ENCODE measurements at places on chromosomes 5 and 9.
A peak's percentile ranks its signal among the peaks of the same experiment; 100 is the strongest.

GRCh38 chr9:136925414-136926153 lies 19.0 kb downstream of the FBXW5 start:
- DNase-seq: no peak

DNA sequence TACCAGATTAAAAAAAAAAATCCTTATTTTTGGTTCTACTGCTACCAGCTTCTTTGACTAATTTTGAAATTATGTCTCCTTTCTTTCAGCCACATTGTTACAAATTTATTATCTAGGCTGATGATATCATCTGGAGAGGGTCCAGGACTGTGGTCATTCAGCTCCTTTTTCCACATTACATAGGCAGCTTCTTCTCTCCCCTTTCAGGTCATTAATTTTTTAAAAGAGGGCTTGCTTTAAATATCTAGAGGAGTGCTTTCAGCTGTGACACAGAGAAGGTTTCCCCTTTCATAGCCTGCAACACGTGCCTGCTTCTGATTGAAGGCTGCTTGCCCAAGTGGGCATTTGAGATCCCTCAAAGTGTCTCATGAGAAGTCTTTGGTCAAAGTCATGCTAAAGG lies 155.7 kb upstream of the PAPPA start:
- peak; percentile 92 for DNase-seq

GRCh38 chr5:147927901-147928300 lies 21.6 kb upstream of the C5orf46 start:
- no peak for DNase-seq

GRCh38 chr5:42349163-42349562 lies 74.1 kb upstream of the GHR start:
- DNase-seq: no peak

GRCh38 chr9:71349218-71349617 lies 227.8 kb upstream of the TRPM3 start:
- peak; percentile 44 for DNase-seq

- DNase-seq: peak; percentile 42
Observed at GRCh38 chr5:78746021-78746770, 97.6 kb upstream of the LHFPL2 start.

- no peak for DNase-seq
Observed at GRCh38 chr5:135398160-135398854, 724 bp downstream of the MACROH2A1 start.

DNA sequence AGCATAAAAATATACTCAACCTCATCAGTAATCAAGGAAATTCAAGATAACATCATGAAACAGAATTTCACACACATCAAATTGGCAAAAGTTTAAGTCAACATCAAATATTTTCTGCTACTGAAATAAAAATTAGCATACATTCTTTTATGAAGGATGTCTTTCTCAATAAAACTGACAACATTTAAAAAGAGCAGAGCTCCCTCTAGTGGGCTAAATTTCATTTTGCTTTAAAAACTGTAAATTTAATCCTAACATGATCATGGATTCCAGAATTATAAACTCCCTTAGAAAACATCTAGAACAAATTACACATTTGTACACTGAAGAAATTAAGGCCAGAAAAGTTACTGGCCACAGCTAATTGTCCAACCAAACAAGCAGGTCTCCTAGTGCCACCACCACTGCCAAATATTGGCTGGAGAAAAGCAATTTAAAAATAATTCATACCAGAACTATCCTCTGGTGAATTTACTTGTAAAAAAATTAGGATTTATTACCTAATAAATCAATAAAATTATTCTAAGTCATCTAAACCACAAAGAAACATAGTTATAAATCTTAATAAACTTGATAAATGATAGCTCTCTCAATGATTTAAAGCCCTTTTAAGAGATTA lies 31.2 kb downstream of the DEPDC1B start:
- DNase-seq: peak; percentile 56

- DNase-seq: no peak
Observed at GRCh38 chr5:148853868-148854267, 27.5 kb downstream of the ADRB2 start.

GRCh38 chr5:56825222-56825824 lies 10.0 kb downstream of the MAP3K1 start:
- no peak for DNase-seq
